ENCODE measurements at places on chromosomes 3 and 15.

- H3K27me3 ChIP-seq: no peaks in the 10 kb centered on the region
- peaks cover 28% of the 10 kb centered on the region for H3K4me1 ChIP-seq
- no peaks in the 10 kb centered on the region for H3K36me3 ChIP-seq
- DNase-seq: peak; percentile 78
These were observed 27.4 kb upstream of the FOXB1 start for GRCh38 chr15:59976480-59977271.

DNA sequence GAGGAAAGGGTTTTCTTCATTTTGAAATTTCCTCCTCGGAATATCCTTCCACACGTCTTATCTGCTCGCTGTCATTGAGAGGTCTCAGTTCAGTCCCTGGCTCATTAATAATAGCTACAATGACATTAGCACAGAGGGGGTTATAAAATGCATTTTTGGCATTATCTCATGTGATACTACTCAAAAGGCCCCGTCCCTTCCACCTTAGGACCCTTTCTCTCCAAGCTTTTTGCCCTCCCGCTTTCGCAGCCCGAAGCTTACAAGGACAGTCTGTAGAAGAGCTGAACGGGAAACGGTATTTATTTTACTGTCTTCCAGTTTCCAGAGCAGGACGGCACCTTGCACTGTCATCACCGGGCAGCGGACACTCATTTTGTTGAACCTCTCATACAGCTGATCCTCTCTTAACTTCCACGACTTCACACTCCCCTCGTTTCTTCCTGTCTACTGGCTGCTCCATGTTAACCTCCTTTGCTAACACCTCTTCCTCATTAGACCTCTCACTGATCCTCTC is 5.6 kb upstream of the PLEKHO2 start:
- H3K27me3 ChIP-seq: no peaks in the 10 kb centered on the region
- H3K36me3 ChIP-seq: no peaks in the 10 kb centered on the region
- DNase-seq: no peak
- H3K4me1 ChIP-seq: peaks cover 60% of the 10 kb centered on the region
- H3K4me3 ChIP-seq: no peak overlapping the region
- no peak overlapping the region for H3K27ac ChIP-seq

DNA sequence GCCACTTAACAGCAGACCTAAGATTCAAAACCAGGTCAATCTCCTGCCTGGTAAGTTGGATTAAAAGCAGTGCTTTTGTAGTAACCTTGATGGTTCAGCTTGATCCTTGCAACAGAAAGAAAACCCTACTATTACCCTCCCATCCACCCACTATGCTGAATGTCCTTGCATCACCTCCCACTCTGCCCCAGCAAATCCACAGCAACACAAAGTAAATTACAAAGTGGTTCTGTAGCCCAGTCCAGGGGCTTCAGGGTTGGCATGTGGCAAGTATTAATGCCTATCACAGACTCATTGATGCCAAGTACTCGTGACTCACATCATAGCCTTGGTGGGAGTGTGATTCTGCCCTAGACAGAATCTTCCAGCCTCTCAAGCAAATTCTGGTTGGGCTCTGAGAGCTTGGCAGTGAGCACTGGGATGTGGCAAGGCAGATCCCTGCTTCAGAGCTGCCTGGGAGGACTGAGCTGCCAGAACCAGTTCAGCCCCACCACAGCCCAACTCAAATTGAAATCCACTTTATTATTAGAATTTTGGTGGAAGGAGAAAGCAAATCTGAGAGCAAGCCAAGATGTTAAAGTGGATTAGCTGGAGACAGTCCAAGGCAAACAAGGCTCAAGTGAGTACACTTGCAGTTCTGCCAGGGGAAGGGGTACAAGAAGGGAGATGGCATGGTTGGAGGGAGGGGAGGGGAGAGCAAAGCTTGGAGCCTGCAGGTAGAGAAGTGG is 225.8 kb upstream of the UMPS start:
- no peaks in the 10 kb centered on the region for H3K4me1 ChIP-seq
- H3K36me3 ChIP-seq: no peaks in the 10 kb centered on the region
- DNase-seq: no peak
- H3K27me3 ChIP-seq: no peaks in the 10 kb centered on the region
- H3K27ac ChIP-seq: no peak overlapping the region

DNA sequence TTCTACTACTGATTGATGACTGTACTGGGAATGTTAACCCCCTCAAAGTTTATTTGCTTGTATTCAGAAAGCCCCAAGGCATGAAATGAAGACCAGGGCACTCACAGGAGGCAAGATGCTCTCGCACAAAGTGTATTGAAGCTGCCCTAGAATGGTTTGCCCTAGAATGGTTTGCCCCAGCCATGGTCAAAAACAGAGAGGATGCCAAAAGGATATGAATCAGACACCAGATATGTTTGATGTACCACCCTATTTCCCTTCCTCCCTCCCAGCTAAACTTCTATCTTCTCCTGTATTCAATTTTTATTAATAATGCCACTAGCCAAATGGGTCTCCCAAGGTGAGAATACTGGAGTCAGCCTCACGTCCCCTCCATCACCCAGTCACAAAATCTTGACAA is 101.3 kb downstream of the TMCO5A start:
- H3K4me3 ChIP-seq: no peak overlapping the region
- no peak overlapping the region for H3K27ac ChIP-seq
- H3K4me1 ChIP-seq: no peaks in the 10 kb centered on the region
- no peaks in the 10 kb centered on the region for H3K36me3 ChIP-seq

GRCh38 chr15:65948383-65948782 is 79.1 kb downstream of the RAB11A start:
- no peaks in the 10 kb centered on the region for H3K36me3 ChIP-seq
- H3K4me3 ChIP-seq: no peak overlapping the region
- H3K27me3 ChIP-seq: no peaks in the 10 kb centered on the region
- H3K27ac ChIP-seq: no peak overlapping the region

Measured in CD4-positive, alpha-beta memory T cell (primary cell).